ENCODE measurements at places on chromosomes 1 and 21.

DNA sequence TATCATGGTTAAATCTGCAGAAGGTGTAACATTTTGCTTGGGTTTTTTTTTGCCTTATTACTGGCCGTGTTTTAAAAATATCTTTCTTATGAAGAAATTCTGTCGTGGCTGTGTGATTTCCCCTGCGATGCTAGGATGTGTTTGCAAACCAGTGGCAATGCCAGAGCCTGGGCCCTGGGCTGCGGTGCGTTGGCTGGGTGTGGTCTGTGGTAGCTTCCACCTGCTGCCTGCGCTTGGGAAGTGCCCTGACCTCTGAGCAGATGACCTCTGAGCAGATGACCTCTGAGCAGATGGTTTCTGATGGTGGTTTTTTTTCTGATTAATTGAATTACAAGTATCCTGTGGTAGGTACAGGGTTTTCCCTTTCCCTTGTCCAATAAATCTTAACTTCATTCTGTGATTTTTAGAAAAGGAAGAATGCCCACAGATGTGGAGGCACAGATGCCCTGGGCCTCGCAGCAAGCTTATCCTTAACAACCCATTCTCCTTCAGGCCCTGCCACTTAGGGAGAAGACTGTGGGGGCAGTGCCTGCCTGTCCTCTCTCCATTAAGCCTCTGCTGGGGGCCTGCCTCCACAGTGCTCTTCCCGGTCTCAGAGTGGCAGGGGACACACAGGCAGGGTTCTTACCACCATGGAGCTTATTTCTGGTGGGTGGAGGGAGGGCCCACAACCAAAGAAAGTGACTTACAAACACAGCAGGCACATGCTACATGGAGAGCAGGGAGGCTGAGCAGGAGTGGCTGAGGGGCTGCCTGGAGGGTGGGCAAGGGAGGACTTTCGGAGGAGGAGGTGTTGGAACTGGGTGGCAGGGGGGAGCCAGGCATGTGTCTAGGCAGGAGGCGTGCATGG, 81.7 kb downstream of the PCBP3 start:
- no peak for DNase-seq

DNA sequence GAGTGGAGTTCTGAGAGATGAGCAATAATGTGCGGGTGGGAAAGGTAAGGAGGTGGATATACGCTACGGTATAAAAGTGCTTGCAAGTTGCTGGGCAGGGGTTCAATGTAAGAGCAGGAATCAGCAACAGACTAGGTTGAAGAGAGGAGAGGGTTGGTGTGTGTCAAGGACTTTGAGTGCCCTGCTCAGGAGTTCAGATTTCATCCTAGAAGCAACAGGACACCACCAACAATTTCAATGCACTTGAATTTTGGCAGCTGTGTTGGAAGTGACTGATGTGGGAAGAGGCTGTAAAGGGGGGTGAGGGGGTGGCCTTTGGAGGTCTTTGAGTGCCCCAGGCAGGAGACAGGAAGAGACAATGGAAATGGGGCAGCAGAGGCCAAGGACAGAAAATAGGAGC, 57.3 kb downstream of the RHOU start:
- no peak for DNase-seq

GRCh38 chr1:237799762-237800474, 90.8 kb downstream of the ZP4 start:
- no peak for DNase-seq

DNA sequence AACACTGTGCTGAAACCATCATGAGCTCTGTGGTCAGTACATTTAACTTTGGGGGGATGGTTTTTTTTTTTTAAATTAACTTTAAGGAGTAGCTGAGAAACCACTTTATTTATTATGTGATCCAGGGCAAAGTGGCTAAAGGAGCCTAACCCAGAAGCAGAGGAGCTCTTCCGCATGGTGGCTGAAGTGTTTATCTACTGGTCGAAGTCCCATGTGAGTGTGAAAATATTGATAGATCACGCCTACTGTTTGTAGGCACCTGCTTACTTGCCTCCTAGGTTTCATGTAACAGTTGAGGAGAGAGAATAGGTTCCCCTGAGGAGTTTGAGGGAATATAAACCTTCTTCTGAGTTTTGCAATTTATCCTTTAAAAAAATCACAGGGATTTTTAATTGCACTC, 181.4 kb downstream of the ZP4 start:
- no peak for DNase-seq

GRCh38 chr1:154497026-154497806, 4.8 kb upstream of the TDRD10 start:
- DNase-seq = no peak

DNA sequence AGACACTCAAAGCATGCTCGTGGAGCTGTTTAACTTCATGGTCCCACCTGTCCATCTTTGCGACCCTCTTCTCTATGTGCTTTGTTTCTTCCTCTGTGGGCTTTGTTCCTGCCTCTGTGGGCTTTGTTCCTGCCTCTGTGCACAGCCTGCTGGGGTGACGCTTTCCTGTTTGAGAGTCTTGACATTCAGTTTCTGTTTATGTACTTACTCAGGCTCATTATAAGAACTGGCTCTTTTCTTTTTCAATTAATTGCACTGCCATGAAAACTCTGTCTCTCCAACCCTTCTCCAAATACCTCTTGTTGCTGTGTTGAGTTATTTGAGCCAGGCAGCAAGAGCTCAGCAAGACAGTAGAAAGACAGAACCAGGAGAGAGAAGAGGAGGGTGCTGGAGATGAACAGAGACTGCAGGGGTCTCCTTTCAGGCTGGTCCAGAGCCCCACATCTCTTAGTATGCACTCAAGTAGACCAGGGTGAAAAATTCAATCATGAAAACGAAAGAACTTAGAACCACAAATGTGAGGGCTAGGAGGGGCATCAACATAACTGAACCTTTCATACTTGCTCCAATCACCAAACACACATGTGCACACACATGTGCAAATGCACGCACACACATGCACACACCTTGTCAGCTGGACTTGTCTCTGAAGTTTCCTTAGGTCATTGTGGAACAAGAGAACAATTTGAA, 88.3 kb upstream of the SGIP1 start:
- DNase-seq = no peak

- DNase-seq = no peak
These were observed 35.9 kb downstream of the MAP3K7CL start for GRCh38 chr21:29166323-29166722.

DNA sequence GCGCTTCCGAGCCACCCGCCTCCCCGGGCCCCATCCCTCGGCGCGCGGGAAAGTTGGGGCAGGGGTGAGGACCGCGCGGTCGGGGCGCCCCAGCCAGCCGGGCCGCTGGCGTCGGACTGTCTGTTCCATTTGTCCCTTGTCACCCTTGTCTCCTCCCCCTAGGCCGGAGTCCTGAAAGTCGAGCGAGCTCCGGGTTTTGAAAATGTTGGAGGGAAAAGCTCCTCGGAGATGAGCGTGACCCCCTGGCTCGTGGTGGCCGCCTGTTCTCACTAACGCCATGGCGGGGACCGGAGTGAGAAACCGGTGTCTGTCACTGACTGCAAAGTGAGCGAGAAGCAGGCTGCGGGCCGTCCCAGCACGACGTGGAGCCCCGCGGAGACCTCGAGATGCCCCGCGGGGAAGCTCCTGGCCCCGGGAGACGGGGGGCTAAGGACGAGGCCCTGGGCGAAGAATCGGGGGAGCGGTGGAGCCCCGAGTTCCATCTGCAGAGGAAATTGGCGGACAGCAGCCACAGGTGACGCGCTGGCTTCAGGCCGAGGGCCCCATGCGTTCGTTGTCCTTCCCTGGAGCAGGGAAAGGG, 491 bp downstream of the PER3 start:
- no peak for DNase-seq

- no peak for DNase-seq
These were observed 2.0 kb upstream of the RABGAP1L start for GRCh38 chr1:174157157-174157806.

GRCh38 chr1:101259744-101260148, 22.9 kb downstream of the S1PR1 start:
- DNase-seq = no peak

- DNase-seq = no peak
These were observed 11.1 kb upstream of the REG4 start for GRCh38 chr1:119822406-119822805.

DNA sequence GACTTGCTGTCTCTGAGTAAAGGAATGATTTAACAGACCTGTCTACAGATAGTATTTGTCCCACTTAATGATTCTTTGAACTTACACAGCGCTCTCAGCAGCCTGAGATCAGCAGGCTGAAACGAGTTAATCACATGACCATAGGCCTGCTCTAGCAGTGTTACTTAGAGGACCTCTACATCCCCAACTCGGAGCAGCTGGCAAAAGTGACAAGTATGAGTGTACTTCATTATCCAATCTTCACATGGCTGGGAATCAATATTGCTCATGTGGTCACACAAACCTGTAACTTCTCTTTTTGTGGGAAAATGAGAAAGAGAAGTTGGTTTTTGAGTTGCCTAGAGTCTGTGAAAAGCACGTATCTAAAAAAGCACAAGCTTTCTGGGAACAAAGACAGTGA, 11.4 kb upstream of the ATP13A2 start:
- no peak for DNase-seq

DNA sequence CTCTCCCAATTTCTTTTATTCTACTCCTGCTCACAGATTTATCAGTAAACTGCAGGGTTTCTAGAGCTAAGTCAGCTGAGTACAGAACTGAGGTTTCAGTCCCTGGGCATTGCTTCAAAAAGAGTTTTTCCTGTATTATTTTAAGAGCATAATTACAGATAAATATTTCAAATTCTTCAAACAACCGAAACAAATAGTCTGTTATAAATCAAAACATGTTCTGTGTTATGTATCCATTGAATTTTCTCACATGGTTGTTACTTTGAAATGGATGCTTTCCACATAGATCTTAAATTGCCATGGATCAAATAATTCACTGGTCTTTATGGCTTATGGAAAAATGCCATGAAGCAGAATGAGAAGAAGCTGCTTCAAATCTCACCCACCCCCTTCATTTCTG, 64.5 kb downstream of the LRRC8C start:
- DNase-seq = no peak

- no peak for DNase-seq
These were observed 35.9 kb downstream of the NCMAP start for GRCh38 chr1:24591781-24592180.

DNA sequence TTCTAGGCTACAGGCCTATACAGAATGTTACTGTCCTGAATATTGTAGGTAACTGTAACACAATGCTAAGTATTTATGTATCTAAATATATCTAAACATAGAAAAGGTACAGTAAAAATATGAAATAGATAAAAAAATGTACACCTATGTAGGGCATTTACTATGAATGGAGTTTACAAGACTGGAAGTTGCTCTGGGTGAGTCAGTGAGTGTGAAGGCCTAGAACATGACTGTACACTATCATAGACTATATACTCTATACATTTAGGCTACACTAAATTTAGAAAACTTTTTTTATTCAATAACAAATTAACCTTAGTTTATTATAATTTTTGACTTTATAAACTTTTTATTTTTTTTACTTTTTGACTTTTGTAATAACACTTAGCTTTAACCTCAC, 136.9 kb downstream of the DUSP10 start:
- DNase-seq = no peak

GRCh38 chr1:46410156-46411009, 16.3 kb downstream of the FAAH start:
- DNase-seq = no peak

- no peak for DNase-seq
These were observed 182.4 kb downstream of the SMYD3 start for GRCh38 chr1:246324711-246325110.

- DNase-seq = no peak
These were observed 30.2 kb upstream of the SELENON start for GRCh38 chr1:25769625-25770383.

DNA sequence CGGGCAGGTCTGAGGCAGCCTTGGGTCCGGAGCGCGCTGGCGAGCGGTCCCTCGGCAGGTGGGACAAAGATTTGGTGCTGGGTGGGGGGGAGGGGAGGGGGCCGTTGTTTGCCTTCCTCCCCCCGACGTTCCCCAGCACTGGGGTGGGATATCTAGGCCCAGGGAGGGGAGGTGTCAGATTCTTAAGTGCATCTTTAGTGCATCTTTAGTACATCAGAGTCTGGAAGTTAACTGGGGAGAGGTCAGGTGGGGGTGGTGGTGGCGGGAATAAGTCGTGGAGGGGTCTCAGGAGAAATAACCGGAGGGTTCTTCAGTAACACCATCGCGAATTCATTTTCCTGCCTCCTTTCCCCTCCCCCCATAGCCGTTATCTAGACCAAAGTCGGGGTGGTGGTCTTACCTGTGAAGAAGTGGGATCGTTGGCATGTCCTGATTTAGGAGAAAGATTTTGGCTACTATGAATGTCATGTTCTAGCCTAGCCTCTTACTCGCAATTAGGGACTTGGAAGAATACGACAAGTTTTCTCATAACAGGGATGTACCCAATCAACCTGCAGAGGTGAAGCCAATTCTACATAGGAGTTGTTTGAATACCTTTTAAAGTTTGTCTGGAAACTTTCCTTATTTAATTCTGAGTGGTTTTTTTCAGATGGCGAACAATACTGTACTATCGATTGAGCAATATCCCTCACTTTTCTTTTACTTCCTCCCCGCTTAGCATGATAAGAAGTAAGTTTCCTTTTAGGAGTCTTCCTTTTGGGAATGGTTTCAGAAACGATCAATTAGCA, 886 bp downstream of the ZMYM4 start:
- no peak for DNase-seq

DNA sequence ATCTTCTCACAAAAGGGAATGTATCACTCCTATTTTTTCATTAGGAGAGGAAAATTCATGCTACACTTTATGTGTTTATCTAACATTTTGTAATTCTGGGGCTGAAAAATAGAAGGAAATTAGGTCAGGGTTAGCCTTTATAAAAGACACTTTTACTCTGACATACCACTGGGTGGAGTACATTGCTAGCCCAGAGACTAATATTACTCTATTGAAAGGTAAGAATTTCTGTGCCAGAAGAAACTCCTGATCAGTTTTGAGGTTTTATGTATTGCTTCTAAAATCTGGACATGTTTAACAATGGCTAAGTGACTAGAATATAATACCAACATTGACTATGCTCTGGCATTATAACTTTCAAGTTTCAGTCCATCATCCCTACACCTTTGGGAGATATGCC, 724.6 kb downstream of the USP25 start:
- DNase-seq = no peak

DNA sequence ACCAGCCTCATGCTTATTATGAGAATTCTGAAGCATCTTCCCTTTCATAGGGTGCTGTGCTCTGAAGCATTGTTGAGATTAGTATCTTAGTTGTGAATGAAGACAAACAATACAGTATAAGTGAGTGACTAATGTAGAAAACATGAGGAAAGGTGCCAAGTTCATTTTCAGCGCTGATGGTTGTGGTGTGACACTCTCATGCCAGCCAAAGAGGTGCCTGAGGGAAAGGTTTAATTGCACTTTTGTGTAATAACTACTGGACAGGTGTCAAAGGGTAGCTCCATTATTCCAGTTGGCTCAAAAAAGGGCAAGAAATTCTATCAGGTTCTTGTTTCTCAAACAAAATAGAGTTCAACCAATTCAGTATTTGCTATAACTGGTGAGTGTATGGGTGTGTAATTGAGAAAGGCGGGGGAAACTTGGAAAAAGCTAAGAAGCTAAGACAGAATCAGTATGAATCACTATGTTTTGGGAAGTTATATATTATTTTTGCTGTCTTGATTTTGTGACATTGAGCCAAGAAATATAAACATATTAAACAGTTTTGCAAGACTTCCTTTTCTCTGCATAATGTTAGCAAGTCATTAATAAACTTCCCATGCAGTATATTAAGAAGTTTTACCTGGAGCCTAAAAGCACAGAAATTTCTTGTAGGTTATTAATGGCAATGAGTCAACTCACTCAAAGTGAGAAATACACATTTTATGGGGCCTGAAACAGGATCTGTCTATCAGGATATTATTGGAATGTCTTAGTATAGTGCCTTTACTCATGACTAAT, 31.8 kb downstream of the KCNK2 start:
- no peak for DNase-seq
